ENCODE measurements at places on chromosomes 11 and 22.
A peak's percentile ranks its signal among the peaks of the same experiment; 100 is the strongest.

GRCh38 chr11:62601122-62601371 is 618 bp downstream of the MTA2 start:
- no peak for DNase-seq

GRCh38 chr11:61052182-61052972 is 49.9 kb upstream of the CD5 start:
- no peak for DNase-seq

- DNase-seq = no peak
Measured at GRCh38 chr11:57269571-57270021, 32.5 kb upstream of the APLNR start.

GRCh38 chr22:29604076-29604360 is 585 bp downstream of the NF2 start:
- DNase-seq = no peak

DNA sequence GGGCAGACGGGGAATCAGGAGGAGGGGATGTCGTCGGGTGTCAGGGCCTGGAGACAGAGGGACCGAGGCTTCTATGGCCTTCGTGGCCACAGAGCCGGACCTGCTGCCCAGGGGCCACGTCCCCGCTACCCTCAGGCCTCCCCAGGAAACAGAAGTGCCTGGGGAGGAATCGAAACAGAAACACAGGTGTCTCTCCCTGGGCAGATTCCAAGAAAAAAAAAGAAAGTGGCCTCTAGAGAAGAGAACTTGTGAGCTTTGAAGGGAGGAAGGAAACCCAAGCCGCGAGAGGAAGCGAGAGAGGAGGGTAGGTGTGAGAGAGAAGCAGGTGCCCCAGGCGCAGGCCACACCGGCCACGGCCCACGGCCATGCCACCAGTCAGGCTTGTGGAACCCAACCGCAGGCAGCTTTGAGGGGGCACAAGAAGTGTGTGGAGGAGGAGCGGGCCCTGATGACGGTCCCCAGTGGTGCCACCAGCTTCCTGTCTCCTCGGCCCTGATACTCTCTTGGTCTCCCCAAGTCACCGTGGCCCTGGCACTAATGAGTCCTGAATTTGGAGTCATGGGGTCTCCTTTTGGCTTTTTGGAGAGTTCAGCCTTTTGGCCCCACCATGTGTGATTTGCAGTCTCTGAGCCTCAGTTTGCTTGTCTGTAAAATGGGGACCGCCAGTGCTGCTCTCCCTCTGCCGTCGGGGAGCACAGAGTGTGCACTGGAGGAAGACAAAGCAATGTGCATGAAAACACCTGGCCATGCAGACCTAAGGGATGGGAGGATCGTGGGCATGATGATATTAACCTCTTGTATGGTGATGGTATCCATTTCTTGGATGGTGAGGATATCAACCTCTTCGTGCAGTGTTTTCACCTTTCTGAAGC is 25.2 kb downstream of the LIF start:
- DNase-seq = no peak

- peak; percentile 24 for DNase-seq
Measured at GRCh38 chr22:46866591-46866990, 104.1 kb downstream of the TBC1D22A start.

DNA sequence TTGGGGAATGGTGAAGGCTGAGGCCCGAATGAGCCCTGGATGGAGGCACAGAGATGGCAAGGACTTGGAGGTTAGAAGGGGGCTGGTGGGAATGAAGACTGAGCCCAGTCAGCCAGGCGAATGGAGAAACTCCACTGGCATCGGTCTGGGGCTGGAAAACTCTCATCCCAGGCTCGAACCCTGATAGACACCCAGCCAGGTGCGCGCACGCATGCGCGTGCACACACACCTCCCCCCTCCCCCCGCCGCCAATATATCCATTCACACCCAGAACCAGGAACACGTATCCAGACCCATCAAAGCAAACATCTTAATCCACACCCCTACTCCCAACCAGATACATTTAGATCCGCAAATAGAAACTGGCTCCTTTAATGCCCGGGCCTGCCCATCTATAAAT is 139.3 kb downstream of the CEP164 start:
- DNase-seq = no peak

- no peak for DNase-seq
Measured at GRCh38 chr11:103696123-103696522, 340.3 kb upstream of the DDI1 start.

DNA sequence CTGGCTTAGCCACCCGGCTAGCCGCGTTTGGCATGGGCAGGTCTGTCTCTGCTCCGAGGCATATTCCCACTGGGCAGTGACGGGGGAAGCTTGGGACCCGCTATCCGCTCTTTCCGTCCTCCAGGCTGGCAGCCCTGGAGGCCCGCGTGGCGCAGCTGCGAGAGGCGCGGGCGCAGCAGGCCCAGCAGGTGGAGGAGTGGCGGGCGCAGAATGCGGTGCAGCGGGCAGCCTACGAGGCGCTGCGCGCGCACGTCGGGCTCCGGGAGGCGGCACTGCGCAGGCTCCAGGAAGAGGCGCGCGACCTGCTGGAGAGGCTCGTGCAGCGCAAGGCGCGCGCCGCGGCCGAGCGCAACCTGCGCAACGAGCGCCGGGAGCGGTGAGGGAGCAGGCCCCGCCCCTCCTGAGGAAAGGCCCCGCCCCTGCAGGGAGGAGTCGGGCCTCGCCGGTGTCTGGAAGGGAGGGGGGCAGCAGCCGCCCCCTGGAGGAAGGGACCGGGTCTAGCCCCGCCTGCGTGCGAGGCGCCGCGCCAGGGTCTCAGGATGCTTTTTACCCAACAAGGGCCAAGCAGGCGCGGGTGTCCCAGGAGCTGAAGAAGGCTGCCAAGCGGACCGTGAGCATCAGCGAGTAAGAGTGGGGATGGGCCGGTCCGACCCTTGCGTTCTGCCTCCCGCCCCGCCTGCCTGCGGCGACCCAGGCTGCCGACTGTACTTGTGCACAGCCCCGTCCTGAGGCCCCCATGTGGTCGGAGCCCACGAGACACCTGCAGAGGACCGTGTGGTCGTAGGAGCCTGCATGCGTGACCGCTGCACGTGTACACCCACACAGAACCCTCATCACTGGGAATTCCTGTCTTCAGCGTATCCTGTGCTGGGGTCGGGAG is 7.9 kb downstream of the ATG16L2 start:
- no peak for DNase-seq

GRCh38 chr11:66011785-66012303 is at the start of gene CST6:
Gene CST6 (plus strand): TSS chr11:66012008. CDS start chr11:66012045, 37 bp downstream.
- no peak for DNase-seq

DNA sequence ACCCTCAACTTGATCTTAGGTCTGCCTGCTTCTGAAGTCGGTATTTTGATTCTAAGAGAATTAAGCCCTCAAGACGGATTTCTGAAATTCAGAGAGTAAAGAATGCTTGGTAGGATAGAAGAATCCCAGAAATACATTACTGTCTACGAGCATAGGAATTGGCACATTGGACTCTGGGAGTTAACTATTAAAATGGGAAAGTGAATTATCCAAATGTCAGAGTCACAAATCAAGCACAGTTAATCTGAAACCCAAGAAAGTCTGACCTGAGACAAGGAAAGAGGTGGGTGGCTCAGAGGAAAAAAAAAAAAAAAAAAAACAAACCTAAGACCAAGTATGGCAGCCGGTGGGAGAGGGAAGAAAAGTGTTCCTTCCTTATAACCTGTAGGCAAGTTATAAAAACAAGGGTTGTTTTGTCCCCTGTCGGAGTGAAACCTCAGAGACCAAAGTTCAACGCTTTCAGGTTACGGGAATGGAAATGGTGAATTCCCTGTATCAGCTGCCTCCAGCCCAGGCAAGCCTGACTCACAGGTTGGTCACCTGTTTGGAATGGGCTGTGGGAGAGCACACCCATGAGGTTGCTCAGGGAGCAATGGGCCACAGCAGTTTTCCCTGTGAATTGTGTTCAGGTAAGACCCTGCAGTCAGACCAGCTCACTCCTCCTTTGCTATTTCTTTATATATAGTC is 139.0 kb downstream of the ETS1 start:
- no peak for DNase-seq

- no peak for DNase-seq
Measured at GRCh38 chr11:10331548-10332289, 26.8 kb downstream of the ADM start.

GRCh38 chr11:77151804-77152509 is 23.9 kb downstream of the MYO7A start:
- DNase-seq = no peak

DNA sequence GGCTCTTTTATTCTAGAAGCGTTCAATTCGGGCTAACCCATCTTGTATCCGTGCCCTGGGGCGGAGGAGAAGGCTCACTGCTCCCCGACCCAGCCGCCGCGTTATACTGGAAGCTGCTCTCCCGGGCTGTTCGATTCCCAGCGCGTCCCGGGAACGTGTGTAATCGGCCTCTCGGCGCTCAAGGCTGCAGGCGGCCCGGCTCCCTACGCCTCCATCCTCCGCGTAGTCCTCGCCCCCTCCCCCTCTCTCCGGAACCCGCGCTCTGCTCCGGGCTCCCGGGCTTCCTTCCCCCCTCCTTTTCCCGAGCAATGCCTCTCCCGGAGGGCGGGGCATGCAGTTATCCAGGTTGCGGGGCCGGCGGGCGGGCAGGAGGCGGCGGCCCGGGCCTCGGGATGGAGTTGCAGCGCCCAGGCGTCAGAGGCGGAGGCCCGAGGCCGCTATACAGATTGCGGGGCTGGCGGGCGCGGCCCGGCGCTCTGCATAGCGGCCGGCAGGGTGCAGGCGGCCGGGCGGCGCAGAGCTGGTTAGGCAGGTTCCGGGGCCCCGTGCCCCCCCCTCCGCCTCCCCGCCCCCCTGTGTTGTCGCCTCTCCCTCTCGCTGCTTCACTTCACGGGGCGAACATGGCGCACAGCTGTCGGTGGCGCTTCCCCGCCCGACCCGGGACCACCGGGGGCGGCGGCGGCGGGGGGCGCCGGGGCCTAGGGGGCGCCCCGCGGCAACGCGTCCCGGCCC is at the start of gene KMT2A:
Gene KMT2A, plus strand, starts transcription at position 600 of the 732 bp plus-strand sequence. Its CDS starts 21 bp downstream, at position 621.
- peak; percentile 96 for DNase-seq

DNA sequence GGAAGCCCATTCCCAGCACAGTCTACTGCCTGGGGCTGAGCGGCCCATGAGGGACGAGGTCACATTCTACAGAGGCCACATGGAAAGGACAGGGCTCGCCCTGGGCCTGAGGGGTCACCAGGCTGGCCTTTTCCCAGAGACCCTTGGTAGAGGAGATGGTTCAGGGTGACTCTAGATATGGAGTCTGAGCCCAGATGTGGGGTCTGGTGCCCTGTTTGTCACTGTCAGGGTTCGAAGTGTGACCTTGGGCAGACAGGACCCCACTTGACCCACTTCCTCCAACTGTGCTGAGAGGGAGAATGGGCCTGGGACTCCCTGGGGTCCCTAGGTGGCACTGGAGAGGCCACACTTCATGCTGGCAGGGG is 81.0 kb downstream of the MYEOV start:
- DNase-seq = no peak

GRCh38 chr11:624705-625635 is at the start of gene CDHR5:
Gene CDHR5 (minus strand): TSS chr11:624955. CDS start chr11:624902, 53 bp downstream.
- no peak for DNase-seq

GRCh38 chr11:5042091-5042490 is 4.2 kb upstream of the OR52J3 start:
- DNase-seq = no peak

DNA sequence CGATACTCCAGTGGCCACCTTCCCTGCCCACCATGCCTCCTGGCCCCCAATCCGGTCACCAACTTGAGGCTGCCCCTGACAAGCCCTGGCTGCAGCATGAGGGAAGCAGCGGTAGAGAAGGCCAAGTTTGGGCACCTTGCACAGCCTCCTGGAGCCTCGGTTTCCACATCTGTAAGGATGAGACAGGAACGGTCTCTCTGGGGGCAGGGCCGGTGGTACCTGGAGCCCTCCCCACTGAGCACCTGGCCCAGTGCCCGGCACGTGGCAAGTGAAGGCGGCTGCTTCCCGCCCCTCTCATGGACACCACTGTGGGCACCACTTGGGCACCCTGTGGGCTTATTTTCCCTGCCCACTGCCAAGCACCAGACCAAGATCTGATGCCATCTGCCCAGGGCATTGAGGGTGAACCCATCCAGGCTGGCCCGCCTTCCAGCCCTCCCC is 77.8 kb downstream of the CDKN1C start:
- DNase-seq = no peak

DNA sequence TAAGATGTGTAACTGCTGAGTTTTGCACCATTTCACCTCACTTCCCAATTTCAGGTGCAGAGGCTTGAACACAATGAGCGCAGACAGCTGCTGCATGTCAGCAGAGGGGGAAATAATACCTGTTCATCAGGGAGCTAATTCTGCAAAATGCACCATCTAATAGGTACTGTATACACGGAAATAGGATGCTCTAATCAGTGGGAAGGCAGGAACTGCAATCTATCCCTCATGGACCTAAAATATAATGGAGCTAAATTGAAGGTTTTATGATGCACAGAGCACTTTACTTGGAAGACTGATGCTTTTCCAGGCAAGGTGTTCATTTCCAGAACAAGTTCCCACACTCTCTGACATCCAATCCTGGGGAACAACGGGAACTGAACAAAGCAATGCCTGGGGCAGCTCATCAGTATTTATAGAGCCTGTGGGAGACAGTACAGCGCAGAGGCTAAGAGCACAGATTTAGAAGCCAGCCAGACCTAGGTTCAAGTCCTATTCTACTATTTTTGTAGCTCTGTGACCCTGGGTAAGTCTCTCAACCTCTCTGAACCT is 78.5 kb downstream of the TENM4 start:
- no peak for DNase-seq

- no peak for DNase-seq
Measured at GRCh38 chr22:30668386-30668710, 673 bp upstream of the DUSP18 start.

DNA sequence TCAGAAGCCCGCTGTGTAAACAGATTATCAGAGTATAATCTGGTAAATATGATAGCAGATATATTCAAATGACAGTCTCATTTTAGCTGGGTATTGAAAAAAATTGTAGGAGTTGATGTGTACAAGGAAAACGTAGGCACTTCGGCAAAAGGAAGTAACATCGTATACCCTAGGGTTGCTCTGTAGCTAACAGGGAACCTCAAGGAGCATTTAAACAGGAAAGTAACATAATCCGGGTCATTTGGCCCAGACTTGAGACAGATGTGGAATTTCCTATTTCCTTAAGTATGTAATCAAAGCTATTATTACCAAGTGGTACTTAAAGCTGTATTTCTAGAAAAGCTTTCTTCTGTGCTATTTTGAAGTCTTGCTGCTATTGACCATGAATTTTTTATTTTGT is 215.6 kb downstream of the DDX10 start:
- no peak for DNase-seq

DNA sequence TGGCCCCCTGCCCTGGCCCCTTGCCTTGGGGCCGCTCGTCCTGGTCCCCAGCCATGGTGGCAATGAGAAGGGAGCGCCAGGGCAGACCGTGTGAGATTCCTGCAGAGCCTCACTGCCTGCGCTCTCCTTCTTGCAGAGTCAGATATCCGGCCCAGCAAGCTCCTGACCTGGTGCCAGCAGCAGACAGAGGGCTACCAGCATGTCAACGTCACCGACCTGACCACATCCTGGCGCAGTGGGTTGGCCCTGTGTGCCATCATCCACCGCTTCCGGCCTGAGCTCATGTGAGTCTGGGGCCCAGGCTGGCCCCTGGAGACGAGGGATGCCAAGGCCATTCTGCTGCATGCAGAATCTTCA is 114.1 kb downstream of the MICAL2 start:
- peak; percentile 93 for DNase-seq

GRCh38 chr22:44340271-44341239 is 27.8 kb upstream of the SHISAL1 start:
- no peak for DNase-seq
